T-cell (primary cell): ENCODE measurements at places on chromosomes 3 and 15. TPM values are rescaled to one million over a fixed set of nuclear protein-coding genes. Genes with fewer than 3 reads are reported as not detected.

DNA sequence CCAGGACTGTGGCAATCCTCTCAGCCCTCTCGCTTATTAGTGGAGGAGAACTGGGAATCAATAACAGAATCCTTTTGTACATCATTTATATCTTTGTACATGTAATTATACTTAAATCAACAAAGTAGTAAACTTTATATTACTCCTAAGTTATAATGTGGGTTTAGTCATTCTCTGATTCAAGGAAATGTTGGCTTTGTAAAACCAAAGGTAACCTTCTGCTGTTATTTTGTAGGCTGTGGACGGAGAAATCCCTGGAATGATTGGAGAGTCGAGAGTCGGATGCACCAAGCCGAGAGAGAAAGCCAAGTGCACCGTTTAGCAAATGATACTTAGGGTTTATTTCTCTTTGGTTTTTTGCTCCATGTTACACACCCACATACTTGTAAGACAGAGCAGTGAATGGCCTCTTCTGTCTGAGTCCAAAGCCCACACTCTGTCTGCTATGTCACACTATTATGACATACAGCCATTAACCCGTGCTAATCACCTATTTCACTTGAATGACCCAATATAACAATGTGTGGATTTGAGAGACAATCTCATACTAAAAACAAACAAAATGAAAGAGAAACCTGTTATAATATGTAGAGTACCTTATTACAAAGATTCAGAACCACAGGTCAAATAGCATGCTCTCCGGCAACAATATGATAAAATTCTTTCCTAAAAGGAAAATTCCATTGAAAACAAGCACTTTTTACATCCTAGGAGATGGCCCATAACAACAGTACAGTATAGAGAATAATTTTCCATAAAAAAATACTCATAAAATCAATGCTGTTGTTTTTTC is 72.2 kb downstream of the MECOM start:
- no peak for DNase-seq

DNA sequence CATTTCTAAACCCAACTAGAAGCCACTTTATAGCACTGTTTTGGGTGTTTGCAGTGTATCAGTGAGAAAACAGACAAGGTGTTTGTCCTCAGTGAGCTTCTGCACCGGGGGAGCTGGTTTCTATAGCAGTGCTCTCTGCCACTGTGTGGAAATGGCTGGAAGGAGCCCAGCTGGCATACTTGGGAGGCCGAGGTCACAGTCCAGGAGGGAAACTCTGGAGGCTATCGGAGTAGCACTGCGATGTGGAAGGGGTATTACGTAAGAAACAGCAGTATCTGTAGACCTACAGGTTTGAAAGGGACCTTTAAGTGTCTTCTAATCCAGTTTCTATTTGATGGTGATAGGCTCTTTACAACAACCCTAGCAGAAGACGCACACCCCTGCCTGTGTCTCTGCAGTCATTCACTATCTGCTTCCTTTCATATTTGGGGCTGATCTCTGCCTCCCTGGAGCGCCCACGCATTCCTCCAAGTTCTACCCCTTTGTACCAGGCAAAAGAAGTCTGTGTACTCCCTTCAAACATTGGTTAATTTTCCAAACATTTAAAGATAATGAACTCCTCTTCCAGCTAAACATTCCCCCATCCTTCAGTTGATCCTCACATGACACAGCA is 87.4 kb upstream of the ADAMTS17 start:
- DNase-seq = no peak

GRCh38 chr3:148943506-148944205 is 47.7 kb upstream of the GYG1 start:
- DNase-seq = no peak

- DNase-seq = no peak
Measured at GRCh38 chr3:187966096-187966495, 187.9 kb upstream of the LPP start.

DNA sequence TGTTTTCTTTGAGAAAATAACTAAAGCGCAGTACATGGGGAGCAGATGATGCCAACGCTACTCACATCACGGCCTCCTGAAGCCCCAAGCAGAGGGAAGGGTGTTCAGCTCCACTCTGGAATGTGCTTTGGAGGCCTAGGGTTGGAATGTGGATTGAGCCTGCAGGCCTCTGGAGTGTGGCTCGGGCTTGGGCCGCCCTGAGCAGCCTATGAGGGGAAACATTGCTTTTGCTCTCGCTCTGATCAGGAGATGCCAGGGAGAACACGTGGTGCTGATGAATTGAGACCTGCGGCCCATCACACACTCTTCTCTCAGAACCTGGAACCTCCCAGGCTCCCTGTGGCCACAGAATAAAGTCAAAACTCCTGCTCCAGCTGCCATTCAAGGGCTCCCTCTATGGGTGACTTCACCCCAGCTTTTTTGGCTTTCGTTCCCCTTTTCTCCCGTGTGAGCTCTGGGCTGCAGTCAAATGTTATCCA is 23.3 kb downstream of the CCDC13 start:
- DNase-seq = no peak

DNA sequence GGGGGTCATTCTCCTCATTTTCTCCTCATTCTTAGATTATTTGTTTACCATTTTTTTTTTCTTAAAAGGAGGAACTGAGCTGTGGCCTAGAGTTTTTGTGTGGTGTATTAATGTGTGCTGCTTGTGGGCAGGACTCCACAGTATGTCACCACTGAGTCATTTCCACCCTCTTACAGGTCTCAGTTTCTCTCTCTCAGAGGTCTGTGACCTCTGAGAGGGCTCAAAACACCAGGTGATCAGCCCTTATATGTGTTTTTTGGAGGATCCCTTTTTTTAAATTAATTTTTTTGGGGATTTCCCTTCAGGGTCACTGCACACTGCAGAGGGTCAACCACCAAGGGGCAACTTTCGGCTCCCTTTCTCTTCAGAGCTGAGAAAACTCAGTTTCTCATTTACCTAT is 166.4 kb downstream of the SUCNR1 start:
- DNase-seq = no peak

- DNase-seq = no peak
Measured at GRCh38 chr3:54713455-54713854, 214.4 kb downstream of the LRTM1 start.

DNA sequence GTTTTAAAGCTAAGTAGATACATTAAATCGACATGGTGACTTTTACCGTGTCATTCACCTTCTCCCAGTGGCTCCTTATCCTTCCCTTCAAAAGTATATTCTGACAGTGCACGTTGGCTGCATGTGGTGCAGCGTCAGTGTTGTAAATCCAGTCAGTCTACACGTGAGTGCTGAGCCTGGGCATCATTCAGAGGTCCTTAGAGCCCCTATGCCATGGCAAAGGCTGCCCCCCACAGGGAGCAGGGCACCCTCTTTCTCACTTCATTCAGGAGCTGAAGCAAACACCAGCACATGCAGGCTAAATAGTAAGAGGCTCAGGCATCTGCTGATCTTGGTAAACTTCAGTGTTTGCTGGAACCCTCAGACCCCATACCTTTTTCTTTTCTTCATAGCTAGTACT is 43.3 kb downstream of the RASGRP1 start:
- no peak for DNase-seq

- no peak for DNase-seq
Measured at GRCh38 chr3:50448752-50449539, 54.5 kb downstream of the CACNA2D2 start.

GRCh38 chr3:40070816-40071215 is 238.7 kb upstream of the EIF1B start:
- DNase-seq = no peak

SOX14 gene
- total RNA-seq = not detected

TMEM212 gene
- total RNA-seq = not detected
